ENCODE measurements at places on chromosomes 5 and 9. TPM values are rescaled to one million over a fixed set of nuclear protein-coding genes. Genes with fewer than 3 reads are reported as not detected.

Gene HEMGN
- not detected for total RNA-seq

Gene NFIB
- 2.2 TPM for total RNA-seq

Gene SLC31A2
- 5.8 TPM for total RNA-seq

Gene MTAP
- total RNA-seq: 33.6 TPM

Gene SLC36A3
- total RNA-seq: not detected

Gene IL9
- not detected for total RNA-seq

Gene RORB
- under 0.01 TPM for total RNA-seq

Gene KCNMB1
- total RNA-seq: not detected

Gene RIC1
- total RNA-seq: 68.6 TPM

Gene RABGAP1
- 53.9 TPM for total RNA-seq

Gene NR2F1-AS1
- total RNA-seq: 12.5 TPM

Gene SURF1
- 15.1 TPM for total RNA-seq

All from IMR-90 (cell line).